ENCODE measurements at places on chromosomes 11 and 22. TPM values are rescaled to one million over a fixed set of nuclear protein-coding genes. Genes with fewer than 3 reads are reported as not detected.
A peak's percentile ranks its signal among the peaks of the same experiment; 100 is the strongest.

Gene TRMT2A
- total RNA-seq, result 39.7 TPM

- DNase-seq, result peak; percentile 18
These were observed 99.5 kb upstream of the API5 start for GRCh38 chr11:43212279-43212678.

Gene FADS3
- 28.7 TPM for total RNA-seq

Gene OR51I1
- not detected for total RNA-seq

DNA sequence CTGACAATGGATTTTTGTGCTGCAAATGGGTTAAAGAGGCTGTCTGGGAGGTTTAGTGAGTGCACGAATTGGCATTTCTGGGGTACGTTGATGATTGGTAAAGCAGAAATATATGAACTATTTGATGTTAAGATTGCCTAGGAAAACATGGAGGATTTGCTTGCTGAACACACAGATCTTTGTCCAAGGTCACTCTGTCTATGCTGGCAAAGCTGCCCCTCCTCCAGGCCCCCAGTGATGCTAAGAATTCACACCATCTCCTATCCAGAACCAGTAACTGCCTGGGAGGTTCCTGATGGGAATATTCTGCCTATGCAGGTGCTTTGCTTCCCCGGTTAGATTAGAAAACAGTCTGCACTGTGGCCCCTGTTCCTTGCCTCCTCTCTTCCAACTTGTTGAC, 5.8 kb downstream of the MTNR1B start:
- no peak for DNase-seq

All from neural progenitor cell (in vitro differentiated cells).